ENCODE measurements at places on chromosomes 7 and 10. TPM values are rescaled to one million over a fixed set of nuclear protein-coding genes. Genes with fewer than 3 reads are reported as not detected.

GRCh38 chr10:79883986-79884385 lies 57.4 kb downstream of the NUTM2E start:
- DNase-seq: no peak

- DNase-seq: peak; percentile 18
These were observed 1531.1 kb upstream of the LRRTM3 start for GRCh38 chr10:65394502-65395297.

The ITGB8 gene
- total RNA-seq: 18.4 TPM

DNA sequence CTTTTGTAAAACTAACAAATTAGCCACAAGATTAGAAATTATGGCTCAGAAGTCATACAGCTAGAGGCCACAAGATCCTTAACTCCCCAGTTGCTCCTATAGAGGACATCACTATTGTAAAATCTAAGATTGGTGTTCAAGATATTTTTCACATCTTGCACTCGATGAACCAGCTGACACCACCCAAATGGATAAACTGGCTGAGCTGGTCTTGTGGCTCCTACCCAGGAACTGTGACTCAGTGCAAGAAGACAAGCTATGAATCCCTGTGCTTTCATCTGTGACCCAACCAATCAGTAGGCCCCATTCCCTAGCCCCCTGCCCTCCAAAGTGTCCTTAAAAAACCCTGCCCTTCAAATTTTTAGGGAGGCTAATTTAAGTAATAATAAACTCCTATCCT lies 27.9 kb upstream of the R3HCC1L start:
- DNase-seq: no peak

The CPEB3 gene
- 0.86 TPM for total RNA-seq

- DNase-seq: no peak
These were observed 340.3 kb downstream of the CXCL12 start for GRCh38 chr10:44044549-44044948.

DNA sequence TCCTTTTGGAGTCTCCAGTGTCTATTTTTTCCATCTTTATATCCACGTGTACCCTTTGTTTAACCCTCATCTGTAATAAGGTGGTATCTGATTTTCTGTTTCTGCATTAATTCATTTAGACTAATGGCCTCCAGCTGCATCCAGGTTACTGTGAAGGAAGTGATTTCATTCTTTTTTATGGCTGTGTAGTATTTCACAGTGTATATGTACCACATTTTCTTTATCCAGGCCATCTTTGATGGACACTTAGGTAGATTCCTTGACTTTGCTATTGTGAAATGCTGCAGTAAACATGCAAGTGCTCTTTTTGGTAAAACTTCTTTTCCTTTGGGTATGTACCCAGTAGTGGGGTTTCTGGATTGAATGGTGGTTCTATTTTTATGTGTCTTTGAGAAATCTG lies 128.0 kb upstream of the MTPN start:
- DNase-seq: no peak

- no peak for DNase-seq
These were observed 9.4 kb upstream of the ZC3HAV1 start for GRCh38 chr7:139118805-139119485.

- DNase-seq: peak; percentile 14
These were observed 49.9 kb downstream of the MKX start for GRCh38 chr10:27695706-27696105.

- no peak for DNase-seq
These were observed 47.4 kb upstream of the MACC1 start for GRCh38 chr7:20264623-20265022.
